BE2C (cell line): ENCODE measurements at places on chromosomes 7 and 10.

DNA sequence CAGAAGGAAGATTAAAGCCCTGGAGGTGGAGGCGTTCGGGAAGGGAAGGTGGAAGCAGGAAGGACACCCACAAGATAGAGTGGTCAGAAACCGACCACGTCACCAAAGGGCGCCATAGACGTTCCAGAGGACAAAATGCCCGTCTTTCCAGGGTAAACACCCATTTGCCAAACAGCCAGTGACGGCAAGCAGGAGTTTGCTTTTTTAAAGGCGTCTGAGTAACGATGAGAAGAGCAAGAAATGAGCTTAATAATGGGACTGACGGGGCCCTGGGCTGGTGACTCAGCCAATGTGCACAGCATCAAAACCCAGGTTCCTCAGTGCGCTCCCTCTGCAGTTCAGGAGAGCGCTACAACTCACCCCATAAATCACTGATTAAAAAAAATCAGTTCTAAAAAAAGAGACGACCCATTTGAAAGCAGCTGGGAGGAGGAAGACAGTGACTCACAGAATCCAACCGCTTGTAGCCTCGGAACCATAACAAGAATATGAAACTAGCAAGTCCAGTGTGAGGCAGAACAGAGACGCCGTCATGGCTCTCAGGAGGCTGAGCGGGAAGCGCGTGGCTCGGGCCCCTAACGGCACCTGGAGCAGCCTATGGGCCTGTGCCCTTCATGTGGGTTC is 5.9 kb downstream of the DIP2C start:
- DNase-seq, result no peak

- DNase-seq, result no peak
Measured at GRCh38 chr7:18283045-18283444, 212.5 kb upstream of the HDAC9 start.

GRCh38 chr7:115229401-115230105 is 307.7 kb downstream of the MDFIC start:
- DNase-seq, result no peak

DNA sequence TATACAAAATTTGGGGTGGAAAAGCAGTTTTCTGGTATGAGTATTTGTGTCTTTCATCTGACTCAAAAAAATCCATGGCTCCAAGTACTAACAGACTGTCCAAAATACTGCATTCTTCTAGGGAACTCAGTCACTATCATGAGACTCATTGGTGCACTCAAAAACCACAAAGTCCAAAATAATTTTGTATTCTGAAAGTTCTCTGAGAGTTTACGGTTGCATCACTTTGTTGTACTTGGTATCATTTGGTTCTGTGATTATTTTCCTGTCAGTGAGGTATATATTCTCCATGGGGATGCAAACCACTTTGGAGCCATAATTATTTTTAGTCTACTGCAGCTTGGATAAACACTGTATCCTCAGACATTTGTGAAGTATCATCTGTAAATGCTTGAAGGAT is 28.0 kb upstream of the CABCOCO1 start:
- DNase-seq, result no peak

DNA sequence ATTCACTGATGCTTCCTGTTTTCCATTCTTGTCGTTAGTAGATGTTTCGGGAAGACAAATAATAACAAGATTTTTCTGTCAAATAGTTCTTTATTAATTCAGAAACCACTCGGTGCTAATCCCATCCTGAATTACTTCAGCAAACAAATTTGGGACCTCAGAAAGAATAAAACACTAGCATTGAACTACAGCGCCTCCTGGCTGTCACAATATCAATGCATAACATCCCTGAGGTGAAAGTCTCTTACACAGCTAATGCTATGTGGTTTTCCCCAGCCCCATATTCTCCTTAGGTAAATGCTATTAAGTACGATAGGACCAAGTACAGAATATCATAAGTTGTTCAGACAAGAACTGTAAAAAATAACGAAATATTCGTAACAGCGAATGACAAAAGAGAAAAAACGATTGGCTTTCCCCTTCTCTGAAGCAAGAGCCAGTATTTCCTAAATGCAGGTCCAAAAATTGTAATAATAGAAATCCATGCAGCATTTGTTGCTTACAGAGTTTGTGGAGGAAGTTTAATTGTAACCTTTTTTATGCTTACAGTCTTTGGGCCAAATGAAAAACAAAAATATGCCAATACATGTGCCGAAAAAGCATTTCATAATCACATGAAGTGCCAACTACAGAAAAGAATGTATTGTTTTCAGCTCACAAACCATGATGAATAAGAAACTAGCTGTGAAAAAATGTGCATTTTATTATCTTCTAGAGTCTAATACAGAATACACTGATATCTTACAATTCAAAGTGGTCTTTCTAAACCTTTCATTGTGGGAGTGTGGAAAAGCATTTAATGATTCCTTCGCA is 47.3 kb downstream of the MYPN start:
- DNase-seq, result peak; percentile 68

GRCh38 chr7:126403040-126403439 is 849.7 kb downstream of the GRM8 start:
- DNase-seq, result no peak
